ENCODE measurements at places on chromosomes 6 and 20. TPM values are rescaled to one million over a fixed set of nuclear protein-coding genes. Genes with fewer than 3 reads are reported as not detected.
A peak's percentile ranks its signal among the peaks of the same experiment; 100 is the strongest.

DNA sequence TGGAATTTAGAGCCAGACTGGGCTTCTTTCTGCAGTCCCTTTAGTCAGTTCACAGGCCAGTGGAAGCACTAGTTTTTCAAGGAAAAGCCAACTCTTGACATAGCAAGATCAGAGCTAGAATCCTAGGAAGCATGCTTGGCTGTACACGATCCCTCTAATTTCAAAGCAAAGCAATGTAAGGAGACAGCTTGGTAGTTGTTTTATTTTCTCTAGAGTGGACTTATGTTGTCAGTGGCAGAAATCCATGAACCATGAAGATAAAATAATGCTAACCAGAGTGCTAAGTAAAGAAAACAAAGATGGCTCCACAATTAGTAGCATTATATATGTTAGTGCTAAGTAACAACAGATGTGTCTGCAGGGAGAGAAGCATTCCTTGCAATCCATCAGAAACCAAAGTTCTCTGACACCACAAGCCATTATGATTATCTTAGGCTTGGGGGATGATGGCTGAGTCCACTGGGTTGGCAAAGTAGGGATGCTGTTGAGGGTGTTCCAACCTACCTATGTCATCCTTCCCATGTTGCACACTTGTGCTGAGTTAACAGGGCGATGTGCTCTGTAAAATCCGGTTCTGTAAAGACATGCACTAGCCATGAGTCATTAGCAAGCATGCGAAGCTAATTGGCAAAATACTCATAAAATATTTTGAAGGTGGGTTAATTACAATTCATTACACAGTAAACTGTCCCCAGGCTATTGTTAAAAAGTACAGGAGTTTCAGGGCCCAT is 115.2 kb downstream of the BMP2 start:
- no peak for DNase-seq

GRCh38 chr20:50565871-50566270 is 55.7 kb downstream of the PTPN1 start:
- DNase-seq: no peak

GRCh38 chr20:39117491-39117890 is 155.3 kb downstream of the DHX35 start:
- DNase-seq: no peak

The DNMT3B gene
- 4.7 TPM for total RNA-seq

DNA sequence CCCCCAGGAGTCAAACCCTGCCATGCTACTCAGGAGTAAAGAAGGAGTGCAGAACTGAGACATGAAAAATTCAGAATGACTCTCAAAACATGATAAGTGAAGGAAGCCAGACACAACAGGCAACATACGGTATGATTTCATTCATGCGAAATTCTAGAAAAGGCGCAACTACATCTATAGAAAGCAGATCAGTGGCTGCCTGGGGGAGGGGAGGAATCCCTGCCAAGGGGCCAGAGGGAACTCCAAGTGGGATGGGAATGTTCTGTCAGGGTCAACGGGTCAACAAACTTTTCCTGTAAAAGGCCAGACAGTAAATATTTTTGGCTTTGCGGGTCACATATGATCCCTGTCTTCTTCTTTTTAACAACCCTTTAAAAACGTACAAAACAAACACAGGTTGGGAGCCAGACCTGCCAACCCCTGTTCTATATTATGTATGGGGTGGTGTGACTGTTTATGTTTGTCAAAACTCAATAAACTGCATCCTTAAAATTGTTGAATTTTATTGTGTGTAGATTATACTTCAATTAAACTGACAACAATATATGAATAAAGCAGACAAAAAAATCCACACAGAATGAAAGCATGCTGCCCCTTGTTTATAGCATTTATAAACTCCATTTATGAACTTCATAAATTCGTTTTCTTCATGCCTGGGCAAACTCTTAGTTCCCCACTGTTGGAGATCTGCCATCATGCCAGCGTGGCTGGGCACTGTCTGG is 56.6 kb upstream of the TRAF3IP2 start:
- no peak for DNase-seq

- DNase-seq: no peak
These were observed 133.0 kb downstream of the GMPR start for GRCh38 chr6:16371401-16371800.

- no peak for DNase-seq
These were observed 110.0 kb upstream of the RIN2 start for GRCh38 chr20:19648024-19648423.

The TRIM10 gene
- not detected for total RNA-seq

DNA sequence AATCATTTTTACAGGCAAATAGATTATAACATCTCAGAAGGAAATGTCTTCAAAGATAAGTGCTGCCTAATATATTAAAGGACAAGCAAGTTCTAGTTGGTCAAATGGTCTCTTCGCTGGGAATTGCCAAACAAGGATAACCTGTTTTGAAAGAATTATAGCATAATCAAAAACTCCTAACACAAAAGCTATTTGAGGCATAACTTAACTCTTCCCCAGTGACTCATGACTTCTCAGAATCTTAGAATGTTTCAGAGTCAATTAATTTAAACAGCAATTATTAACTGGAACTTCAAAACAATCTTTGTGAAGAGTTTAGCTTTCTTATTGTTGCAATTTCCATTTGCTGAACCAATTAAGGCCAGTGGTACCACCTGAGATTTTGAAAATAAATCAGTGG is 126.6 kb downstream of the MTFR2 start:
- DNase-seq: no peak

DNA sequence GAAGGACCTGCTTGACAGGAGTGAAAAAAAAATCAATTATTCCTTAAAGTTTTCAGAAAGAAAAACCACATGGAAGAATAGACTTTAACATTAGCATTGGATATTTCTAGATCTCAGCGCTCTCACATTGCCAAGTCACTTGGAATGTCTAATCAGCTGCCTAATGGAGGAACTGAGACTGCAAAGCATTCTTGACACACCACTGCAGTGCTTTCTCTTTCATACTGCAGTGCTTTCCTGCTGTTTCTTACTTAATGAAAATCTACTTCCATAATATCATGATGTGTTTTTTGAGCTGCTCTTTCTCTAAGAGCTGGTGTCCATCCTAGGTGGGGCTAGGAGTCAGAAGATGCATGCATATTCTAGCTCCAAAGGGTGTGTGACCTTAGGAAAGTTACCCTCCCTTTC is 20.4 kb upstream of the MCM3 start:
- DNase-seq: no peak

The PTCHD4 gene
- 1.1 TPM for total RNA-seq

DNA sequence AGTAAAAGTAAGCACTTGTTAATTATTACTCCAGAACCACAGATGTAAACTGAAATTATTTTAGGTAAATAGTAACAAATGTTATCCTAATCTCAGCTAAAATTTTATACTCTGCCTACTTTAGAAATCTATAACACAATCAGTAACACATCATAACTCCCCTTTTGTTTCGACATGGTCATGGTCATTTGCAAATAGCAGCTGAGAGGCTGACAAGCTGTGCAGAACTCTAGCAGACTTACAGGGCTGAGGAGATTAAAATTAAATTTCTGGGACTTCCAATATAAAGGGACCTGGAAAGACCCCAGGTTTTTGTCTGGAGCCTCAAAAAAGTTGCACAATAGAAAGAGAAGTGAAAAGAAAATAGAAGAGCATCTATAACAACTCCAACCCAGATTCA is 88.8 kb downstream of the PRL start:
- no peak for DNase-seq

DNA sequence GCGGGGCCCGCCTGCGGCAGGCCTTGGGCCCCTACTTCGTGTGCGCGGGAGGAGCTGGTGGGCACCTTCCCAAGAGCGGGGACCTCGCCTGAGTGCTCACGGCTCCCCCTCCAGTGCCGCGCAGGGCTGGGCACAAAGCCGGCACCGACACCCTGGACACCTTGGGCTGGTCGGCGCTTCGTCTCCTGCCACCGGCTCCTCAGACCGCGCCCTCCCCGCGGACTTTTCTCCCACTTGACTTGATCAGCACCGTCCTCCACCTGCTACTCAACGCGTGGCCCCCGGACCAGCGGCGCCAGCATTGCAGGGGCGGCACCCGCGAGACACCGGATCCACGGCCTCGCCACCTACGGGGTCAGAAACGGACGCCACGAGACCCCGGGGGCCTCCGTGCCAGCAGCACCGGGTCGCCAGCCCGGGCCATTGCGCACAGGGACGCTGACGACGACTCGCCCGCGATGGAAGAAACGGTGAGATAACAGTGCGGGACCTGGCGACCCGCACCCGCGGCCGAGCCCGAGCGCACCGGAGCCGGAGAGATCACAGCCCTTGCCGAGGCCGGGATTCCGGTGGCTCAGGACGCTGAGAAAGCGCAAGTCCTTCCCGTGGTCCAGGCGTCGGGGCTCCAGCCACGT is 154.2 kb downstream of the DLL1 start:
- peak; percentile 89 for DNase-seq

The SASH1 gene
- total RNA-seq: 54.2 TPM

The SAPCD1 gene
- total RNA-seq: 2.4 TPM

DNA sequence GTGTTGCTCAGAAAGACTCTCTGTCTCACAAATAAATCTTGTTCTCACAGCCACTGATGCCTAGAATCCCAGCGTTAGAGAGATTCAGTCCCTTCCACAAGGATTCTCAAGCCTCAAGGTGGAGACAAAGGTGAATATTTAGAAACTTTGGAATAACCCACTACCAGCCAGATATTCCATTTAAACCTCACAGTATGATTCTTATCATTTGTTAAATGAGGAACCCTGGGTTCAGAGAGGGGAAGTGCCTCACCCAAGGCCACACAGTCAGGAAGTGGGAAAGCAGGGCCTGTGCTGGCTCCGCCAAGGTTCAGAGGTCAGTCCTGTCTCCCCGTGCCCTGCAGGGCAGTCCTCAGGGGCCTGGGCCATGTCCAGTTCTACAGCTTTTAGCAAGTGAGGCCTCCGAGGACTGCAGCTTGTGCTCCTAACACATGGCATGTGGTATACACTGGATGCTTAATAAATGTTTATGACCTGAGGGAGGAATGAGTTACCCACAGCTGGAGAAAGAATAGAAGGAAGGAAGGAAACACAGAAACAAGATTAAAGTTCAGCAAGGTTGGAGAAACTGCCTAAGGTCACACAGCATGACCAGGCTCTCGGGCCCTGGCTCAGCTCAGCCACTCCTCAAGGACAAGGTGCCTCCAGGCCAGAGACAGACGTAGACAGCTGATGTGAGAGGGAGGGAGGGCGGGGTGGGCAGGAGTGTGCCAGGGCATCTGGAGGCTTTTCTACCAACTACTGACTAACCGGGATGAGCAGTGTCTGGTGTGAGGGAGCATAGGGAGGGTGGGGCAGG is 3.9 kb upstream of the TGM2 start:
- DNase-seq: no peak

The TCP1 gene
- 169 TPM for total RNA-seq

The SPO11 gene
- not detected for total RNA-seq

DNA sequence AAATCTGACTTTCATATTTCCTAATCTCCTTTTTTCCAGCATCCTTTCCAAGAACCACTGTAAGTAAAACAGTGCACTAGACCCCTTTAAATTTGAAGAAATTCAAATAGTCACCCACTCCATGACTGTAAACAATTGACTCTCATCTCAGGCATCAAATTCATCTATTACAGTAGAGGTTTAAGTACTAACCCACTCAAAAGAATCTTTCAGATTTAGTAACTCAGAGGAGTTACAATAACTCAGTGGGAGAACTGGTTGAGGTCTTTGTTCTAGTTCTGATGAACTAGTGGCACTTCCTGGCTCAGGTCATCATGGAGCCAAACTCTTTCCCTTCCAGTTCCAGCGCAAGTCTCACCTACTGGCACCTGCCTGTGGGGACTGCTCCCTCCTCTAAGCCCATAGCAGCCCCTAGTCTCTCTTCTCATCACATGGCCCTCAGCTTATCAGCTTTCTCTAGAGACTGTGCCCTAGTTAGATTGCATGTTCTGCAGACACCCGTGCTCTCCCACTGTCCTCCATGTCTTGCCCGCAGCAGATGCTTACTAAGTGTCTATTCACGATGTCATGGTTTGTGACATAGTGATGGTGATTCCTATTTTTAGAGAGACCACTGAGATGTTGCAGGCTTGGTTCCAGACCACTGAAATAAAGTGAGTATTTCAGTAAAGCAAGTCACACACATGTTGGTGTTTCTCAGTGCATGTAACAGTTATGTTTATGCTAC is 196.2 kb downstream of the TBC1D7 start:
- DNase-seq: no peak

The TFAP2C gene
- 36.2 TPM for total RNA-seq

The JAG1 gene
- total RNA-seq: 510 TPM

GRCh38 chr20:6066582-6066981 is 12.7 kb upstream of the LRRN4 start:
- no peak for DNase-seq

The ZC2HC1B gene
- not detected for total RNA-seq
